Fibroblast of the conjunctiva (primary cell): ENCODE measurements at places on chromosomes 4 and X.

- DNase-seq, result no peak
Observed at GRCh38 chr4:139314047-139314800, 11.9 kb upstream of the NDUFC1 start.

- peak; percentile 9 for DNase-seq
Observed at GRCh38 chrX:47232803-47233332, at the start of gene USP11. USP11 (plus strand) TSS chrX:47233009; CDS start chrX:47233044, 35 bp downstream.

DNA sequence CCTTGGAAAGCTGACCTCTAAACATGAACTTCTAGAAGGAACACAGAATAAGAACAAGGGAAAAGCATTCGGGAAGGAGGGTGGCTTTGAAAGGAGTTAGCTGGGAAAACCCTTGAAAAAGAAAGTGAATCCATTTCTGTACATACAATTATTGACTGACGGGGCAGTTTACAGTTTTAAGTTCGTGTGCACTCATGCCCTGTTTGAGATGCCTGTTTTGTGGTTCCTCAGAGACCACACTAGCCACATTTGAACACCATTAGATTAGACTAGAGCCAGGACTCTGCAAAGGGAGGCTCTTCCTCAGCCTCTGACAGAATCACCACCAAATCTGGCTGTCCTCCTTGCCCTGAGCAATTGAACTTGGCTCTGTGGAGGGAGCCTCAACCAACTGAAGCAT, 158.3 kb downstream of the PALLD start:
- DNase-seq, result no peak

- no peak for DNase-seq
Observed at GRCh38 chr4:174555789-174556630, 33.7 kb upstream of the HPGD start.

DNA sequence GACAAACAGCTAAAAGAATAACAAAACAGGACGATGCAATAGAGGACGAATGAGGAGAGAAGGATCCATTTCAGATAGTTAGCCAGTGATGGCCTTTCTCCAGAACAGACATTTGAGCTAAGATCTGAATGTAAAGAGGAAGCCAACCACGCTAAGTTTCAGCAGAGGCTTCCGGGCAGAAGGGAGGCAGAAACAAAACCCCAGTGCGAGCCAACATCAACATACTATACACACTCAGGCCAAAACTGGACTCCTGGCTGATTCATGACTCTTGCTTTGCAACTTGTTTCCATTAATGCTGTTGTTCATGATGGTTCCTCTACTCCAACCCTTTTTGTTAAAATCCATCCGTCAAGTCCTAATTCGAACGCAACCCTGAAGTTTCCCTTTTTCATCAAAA, 730.3 kb downstream of the TRIML1 start:
- DNase-seq, result peak; percentile 58
